ENCODE measurements at places on chromosomes 3 and 15.

GRCh38 chr3:11718637-11719405 is 75.1 kb upstream of the VGLL4 start:
- DNase-seq, result no peak

GRCh38 chr3:104460477-104461406 is 906.0 kb upstream of the ALCAM start:
- no peak for DNase-seq

- no peak for DNase-seq
Measured at GRCh38 chr3:15390460-15390859, 36.9 kb downstream of the METTL6 start.

- DNase-seq, result no peak
Measured at GRCh38 chr3:170418422-170419398, at the start of gene CLDN11. CLDN11 (plus strand) TSS chr3:170418868; CDS start chr3:170419067, 199 bp downstream.
